ENCODE measurements at places on chromosomes 1 and 21.

DNA sequence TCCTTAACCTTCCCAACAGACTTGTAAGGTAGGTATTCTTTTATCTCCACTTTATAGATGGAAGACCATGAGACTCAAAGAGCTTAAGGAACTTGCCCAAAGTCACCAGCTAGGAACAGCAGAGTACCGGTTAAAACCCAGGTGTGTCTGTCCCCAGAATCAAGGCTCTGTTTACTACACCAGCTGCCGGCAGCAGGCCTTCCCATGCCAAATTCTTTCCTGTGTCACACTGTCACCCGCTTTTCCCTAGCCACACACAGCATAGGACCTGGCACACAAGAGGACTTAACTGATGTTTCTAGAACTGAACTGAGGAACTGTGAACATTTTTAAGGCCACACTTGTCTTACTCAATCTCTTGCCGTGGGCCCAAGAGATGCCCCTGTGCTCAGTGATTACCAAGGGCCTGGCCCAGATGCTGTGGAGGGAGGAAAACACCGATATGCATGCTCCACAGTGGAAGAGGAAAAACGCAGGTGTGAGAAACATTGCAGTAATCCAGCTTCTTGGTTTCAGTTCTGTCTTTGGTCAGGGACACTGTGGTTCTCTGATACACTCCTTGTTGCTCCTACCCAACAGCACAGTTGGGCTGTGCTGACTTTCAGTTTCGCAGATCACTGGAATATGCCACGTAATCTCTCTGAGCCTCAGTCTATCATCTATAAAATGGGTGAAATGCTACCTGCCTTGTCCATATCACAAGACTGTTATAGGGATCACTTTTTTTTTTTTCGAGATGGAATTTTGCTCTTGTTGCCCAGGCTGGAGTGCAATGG is 13.9 kb upstream of the LY9 start:
- DNase-seq: no peak

DNA sequence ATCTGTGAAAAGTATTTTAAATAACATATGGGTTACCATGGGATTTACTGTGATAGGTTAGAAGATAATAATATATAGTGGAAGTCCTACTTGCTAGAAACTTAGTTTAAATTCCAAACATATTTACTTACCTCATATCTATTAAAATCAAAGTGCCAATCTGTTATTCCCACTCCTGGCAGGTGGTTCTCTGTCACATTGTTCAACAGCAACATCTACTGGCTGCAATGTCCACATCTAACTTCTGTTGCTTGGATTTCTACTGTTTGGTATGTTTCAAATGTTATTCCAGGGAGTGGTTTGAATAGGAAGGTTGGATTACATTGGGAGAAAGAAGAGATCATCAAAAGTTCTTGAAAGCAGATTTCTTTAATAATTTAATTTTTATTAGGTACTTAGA is 122.5 kb upstream of the NCAM2 start:
- DNase-seq: no peak

- no peak for DNase-seq
These were observed 130.6 kb downstream of the EIF4G3 start for GRCh38 chr1:21046132-21046531.

- DNase-seq: no peak
These were observed 26.2 kb downstream of the ERI3 start for GRCh38 chr1:44328671-44329416.

DNA sequence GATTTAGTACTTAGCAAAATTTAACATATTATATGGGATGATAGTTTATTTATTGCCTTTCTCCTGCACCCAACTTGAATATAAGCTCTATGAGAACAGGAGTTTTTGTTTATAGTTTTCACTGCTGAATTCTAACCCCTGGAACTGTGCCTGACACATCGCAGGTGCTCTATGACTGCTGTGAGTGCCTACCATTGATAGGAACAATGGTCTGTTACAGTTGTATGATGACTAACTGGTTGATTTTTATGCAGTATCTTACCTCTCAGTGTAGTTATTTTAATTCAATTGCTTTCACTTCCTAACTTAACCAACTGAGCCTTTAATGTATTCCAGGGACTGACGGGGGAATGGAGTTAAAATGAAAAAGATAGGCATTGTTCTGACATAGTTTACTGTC is 336.0 kb downstream of the ST6GALNAC3 start:
- no peak for DNase-seq

DNA sequence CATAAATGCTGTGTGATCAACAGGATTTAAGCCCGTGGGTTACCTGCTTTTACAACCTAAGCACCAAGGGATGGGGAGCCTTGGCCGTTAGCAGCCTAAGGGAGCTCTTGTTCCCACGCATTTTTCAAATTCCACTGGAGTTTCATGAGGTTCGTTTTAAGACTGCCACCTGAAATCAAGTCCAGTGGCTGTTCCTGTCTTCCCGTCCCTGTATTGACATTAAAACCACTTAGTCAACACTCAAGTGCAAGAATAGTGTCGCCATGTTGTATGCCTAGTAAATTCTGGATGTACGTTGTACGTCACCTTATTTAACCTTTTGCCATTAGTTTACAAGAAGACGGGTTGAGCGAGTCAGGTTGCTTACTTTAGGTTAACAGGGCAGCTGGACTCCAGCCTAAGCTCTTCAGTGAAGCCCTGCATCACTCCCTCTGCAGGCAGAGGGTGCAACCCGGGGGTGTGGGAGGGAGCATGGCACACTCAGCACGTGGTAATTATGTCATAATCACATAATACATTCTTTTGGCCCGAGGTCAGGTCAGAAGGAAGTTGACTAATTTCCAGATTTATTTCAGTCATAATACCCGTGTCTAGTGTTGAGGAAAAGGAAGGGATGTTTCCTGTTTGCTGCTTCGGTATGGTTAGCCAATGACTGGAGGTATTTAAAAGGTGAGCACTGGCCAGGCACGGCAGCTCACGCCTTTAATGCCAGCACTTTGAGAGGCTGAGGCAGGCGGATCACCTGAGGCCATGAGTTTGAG is 42.5 kb downstream of the CNST start:
- peak; percentile 98 for DNase-seq

GRCh38 chr1:160549665-160550006 is 26.6 kb upstream of the SLAMF6 start:
- DNase-seq: no peak

GRCh38 chr1:72278461-72278860 is 3.9 kb downstream of the NEGR1 start:
- no peak for DNase-seq

GRCh38 chr1:197869490-197870077 is 32.8 kb upstream of the C1orf53 start:
- DNase-seq: no peak

DNA sequence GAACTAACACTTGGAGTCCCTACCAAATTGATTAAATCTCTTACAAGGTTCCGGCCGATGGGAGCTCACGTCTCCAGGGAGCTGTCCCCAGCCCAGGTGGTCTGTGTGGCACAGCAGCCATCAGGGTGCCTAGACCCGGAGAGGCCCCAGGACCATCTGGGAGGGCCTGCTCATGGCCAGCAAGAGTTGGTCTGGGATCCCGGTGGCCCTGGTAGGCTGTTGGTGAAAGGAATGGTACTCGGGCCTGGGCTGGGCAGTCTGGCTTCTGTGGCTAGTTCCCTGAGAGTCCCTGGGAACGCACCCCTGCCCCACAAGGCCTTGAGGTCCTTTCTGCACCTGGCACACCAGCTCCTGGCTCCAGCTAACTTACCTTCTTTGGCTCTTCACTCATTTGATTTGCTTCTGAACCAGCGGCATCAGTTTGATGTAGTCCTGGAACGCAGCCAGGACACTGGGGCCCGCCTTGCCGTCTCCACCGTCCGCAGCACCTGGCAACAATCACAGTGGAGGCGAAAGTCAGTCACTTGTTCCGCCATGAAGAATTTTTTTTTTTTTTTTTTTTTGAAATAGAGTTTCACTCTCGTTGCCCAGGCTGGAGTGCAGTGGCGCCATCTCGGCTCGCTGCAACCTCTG is 62.5 kb downstream of the SCCPDH start:
- no peak for DNase-seq

DNA sequence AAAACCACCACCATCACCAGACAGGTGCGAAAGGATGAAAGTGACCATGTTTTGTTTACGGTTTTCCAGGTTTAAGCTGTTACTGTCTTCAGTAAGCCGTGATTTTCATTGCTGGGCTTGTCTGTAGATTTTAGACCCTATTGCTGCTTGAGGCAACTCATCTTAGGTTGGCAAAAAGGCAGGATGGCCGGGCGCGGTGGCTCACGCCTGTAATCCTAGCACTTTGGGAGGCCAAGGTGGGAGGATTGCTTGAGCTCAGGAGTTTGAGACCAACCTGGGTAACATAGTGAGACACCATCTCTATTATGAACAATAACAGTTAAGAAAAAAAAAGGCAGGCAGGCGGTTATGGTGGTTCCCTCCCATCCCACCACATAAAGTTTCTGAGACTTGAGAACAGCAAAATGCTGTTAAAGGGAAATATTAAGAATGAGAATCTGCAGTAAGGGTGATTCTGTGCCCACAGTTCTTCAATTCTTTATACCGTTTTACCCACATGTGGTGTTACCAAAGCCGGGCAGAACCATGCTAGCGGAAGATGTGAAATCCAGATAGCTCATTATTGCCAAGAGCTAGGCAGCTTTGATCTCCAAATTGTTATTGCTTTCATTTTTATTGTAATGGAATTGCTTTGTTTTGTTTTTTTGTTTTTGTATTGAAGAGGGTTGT is 34.5 kb upstream of the TDRD10 start:
- no peak for DNase-seq

- no peak for DNase-seq
These were observed 7.7 kb downstream of the SHISAL2A start for GRCh38 chr1:52640697-52641096.

GRCh38 chr1:101407505-101408211 is 170.8 kb downstream of the S1PR1 start:
- no peak for DNase-seq

GRCh38 chr1:26848941-26849774 is 13.8 kb upstream of the SFN start:
- peak; percentile 86 for DNase-seq

DNA sequence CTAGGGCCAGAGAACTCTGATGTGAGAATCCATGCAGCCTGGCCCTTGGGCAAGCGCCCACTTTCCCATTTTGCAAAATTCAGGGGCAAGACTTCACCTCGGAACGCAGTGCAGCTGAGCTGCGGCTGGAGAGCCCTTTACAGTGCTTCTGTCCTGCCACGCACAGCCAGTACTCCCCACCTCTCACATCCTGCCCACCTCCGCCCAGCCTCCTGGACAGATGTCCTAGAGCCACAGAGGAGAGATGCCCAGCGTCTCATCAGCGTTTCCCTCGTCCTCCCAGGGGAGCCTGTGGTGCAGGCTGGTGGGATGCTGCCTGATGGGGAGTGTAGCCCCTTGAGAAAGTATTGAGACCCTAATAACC is 29.6 kb downstream of the RUNX3 start:
- DNase-seq: no peak

DNA sequence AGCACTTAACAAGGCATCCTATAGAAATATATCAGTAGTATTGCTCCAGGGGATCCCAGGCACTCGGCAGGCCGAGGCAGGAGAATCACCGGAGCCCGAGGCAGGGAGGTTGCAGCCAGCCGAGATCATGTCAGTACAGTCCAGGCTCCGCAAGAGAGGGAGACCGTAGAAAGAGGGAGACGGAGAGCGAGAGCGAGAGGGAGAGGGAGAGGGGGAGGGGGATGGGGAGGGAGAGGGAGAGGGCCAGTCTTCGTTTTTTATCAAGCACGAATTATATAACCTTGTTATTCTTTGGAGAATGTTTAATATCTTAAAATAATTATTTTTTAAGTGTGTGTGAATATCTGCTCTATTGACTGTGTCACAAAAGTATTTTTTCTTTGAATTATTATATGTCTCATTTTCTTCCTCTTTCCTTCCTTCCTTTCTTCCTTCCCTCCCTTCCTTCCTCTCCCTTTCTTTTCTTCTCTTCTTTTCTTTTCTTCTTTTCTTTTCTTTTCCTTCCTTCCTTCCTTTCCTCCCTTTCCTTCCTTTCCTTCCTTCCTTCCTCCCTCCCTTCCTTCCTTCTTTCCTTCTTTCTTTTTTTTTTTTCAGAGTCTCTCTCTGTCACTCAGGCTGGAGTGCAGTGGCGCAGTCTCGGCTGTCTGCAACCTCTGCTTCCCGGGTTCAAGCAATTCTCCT is 233.7 kb downstream of the SRGAP2C start:
- no peak for DNase-seq

DNA sequence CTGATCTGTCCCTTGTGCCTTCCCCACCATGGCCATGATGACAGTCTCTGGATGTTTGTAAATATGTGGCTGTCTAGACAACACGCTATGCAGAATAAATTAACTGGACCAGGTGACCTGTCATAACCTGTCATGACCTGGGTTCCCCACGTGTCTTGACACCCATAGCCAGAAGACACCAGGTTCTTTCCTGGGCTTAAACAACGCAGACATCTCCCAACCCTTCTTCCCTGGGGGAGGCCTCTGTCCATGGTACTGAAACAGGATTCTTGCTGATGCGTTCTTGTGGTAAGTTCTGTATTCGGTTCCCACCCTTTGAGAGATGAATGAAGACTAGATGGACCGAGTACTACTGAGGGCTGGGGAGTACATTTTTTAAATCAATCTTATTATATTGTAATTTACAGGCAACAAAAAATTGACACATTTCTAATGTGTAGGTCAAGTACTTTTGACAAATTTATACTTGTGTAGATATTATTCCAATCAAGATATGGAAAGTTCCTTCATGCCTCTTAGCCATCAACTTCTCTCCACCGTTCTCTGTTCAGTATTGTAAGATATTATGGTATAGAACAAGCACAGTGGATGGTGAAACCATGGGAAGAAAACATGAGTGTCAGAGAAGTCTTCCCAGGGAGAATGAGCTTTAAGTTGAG is 738.8 kb downstream of the PTPRU start:
- DNase-seq: peak; percentile 65

DNA sequence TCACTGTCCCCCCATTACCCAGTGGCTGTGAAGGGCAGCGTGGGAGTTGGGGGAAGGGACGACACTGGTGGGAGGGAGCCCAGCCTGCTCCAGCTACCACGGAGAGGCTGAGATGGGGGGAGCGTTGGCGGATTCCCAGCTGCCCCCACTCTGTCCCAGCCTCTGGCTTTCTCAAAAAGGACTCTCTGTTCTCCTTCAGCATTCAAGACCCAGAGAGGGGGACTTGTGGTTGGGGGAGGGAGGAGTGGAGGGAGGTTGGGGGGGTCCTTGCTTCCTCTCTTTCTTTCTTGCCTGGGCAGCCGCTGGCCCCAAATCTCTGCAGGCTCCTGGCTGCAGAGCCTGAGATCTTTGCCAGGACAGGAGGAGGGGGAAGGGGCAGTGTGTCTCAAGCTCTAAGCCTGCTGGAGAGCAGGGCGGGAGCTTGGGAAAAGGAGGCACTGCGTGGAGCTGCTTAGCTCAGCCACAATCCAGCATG is 2.2 kb downstream of the ATP1A2 start:
- no peak for DNase-seq
